ENCODE measurements at places on chromosomes 3 and 15. TPM values are rescaled to one million over a fixed set of nuclear protein-coding genes. Genes with fewer than 3 reads are reported as not detected.

HRH1 gene
- 22.4 TPM for total RNA-seq

CEP19 gene
- total RNA-seq, result 1.4 TPM

SPINK8 gene
- total RNA-seq, result not detected

GPR149 gene
- total RNA-seq, result not detected

PIGZ gene
- 2.7 TPM for total RNA-seq

UBXN7 gene
- 57.1 TPM for total RNA-seq

MANF gene
- total RNA-seq, result 78.9 TPM

GFM1 gene
- total RNA-seq, result 42.3 TPM

PIGX gene
- 16.7 TPM for total RNA-seq

ALDH1A2 gene
- total RNA-seq, result 10.0 TPM

DAPK2 gene
- 6.0 TPM for total RNA-seq

EPHB3 gene
- total RNA-seq, result 2.8 TPM

- DNase-seq, result no peak
Observed at GRCh38 chr15:92163641-92164040, 230.0 kb upstream of the ST8SIA2 start.

DNA sequence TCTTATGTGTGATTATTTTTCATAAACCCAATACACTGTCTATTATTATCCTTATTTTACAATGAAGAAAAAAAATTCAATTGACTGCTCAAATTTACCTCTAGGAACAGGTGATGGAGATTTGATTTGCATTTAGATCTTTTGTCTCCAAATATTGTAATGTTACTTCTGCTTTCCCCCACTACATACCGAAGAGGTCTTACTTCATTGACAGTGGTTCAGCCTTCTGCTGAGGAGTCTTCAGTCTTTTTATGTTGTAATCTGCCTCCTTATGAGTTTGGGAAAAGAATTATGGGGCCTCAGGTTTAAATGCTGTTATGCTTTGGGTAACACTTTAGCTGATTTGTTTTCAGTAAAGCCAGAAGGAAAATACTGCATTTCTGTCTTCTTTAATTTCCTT lies 199.5 kb downstream of the LPP start:
- no peak for DNase-seq

GRCh38 chr3:11610044-11610671 lies 33.6 kb downstream of the VGLL4 start:
- DNase-seq, result no peak

DNA sequence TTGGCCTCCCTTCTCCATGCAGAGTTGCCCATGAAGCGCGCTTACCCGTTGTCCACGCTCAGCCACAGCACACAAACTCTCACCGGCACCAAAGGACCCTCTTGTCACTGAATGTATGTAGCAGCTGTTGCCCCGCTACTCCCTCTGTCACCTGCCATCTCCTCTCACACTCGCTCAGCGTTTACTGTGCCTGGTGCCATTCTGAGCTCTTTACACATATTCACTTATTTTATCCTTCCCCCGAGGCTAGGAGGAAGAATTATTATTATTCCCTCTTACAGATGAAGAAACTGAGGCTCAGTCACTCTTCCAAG lies 41.7 kb upstream of the PRR23E start:
- DNase-seq, result no peak

- no peak for DNase-seq
Observed at GRCh38 chr15:82540984-82541431, 751 bp upstream of the RPS17 start.

- DNase-seq, result no peak
Observed at GRCh38 chr3:21747966-21748555, 2.9 kb downstream of the ZNF385D start.

DNA sequence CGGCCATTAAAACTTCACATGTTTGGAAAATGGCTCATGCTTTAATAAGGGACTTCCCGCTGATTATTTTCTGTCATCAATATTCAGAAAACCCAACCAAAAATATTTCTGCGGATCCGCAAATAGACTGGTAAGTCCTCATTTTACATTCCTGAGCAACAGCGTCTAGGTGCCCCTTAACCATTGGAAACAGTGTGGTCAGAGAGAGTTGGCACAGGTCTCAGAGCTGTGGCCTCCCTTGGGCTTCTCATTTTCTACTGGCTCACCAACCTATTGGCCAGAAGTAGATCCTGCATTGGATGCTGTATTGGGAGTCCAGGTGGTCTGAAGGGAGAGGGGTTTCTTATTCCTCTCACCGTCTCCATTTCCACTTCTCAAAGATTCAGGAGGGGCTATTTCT lies 348.1 kb upstream of the DCBLD2 start:
- no peak for DNase-seq

- no peak for DNase-seq
Observed at GRCh38 chr15:55820043-55820442, 77.1 kb upstream of the PRTG start.

- DNase-seq, result no peak
Observed at GRCh38 chr15:65209701-65210643, 1.3 kb downstream of the CILP start.

- DNase-seq, result peak; percentile 78
Observed at GRCh38 chr15:99450896-99451358, 114.9 kb upstream of the MEF2A start.

GRCh38 chr3:30777426-30778113 lies 116.9 kb downstream of the GADL1 start:
- DNase-seq, result no peak

DNA sequence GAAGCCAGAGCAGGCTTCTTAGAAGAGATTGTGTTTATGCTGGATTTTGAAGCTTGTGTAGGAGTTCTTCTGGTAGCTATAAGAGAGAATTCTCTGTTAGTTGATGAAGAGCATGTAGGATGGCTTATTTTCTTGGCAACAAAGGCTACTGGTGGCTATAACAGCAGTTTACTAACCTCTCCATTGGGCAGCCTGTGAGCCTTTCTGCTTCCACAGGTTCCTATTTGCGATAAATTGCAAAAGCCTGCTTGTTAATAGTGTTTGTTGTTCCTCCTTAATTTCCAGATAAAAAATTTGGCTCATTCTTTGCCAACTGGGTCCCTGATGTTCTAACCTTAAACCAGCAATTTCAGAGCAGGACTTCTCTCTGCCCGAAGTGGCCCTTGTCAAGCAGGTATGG lies 290.6 kb upstream of the TRIM42 start:
- no peak for DNase-seq

- no peak for DNase-seq
Observed at GRCh38 chr3:29789686-29790085, 508.8 kb downstream of the RBMS3 start.

DNA sequence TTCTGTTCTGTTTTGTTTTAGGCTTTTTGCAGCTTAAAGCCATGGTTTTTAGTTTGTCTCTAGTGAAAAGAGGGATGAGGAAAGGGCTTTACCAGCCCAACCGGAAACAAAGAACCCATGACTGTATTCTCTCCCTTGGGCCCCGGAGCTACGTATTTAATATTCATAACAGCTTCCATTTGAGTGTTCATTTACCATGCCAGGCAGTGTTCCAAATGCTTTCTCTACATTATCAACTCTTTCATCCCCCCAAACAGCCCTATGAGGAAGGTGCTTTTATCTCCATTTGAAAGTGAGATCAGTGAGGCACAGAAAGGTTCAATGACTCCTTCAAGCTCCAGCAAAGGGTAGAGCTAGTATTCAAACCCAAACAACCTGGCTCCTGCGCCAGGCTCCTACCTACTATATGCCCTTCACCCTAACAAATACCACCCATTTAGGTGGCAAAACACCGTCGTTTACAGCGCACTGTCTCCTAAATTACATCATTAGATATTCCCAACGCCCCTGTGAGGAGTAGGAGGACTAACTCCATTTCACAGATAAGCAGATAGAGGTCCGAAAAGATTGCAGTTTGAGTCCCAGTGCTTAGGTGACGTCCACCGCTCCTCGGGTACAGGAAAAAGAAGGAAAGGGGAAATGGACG lies 27.9 kb downstream of the GTPBP8 start:
- DNase-seq, result no peak

DNA sequence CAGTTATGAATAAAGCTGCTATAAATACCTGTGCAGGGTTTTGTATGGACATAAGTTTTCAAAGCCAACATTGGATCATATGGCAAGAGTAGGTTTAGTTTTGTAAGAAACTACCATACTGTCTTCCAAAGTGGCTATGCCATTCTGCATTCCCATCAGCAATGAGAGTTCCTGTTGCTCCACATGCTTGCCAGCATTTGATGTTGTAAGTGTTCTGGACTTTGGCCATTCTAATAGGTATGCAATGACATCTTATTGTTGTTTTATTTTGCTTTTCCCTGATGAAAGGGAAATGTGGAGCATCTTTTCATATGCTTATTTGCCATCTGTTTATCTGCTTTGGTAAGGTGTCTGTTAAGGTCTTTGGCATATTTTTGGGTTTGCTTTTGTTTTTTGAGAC lies 22.2 kb upstream of the BLM start:
- DNase-seq, result no peak

- DNase-seq, result no peak
Observed at GRCh38 chr3:125594581-125595011, 701 bp downstream of the OSBPL11 start.

DNA sequence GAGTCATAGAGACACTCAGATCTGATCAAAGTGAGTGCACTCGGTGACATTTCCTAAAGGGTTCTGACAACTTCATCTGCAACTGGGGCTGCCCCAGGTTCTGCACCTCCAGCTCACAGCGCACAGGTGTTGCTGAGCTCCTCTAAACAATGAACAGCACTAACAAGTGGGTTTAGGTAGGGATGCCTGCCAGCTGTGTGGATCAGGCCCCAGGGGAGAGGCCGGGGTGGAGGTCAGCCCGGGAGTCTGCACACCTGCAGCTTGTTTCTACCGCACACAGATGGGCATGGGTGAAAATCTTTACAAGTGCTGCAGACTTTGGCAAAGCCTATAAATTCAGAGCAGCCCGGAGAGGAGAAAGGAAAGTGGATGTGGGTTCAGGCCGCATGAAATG lies 355 bp downstream of the FBXW12 start:
- no peak for DNase-seq

DNA sequence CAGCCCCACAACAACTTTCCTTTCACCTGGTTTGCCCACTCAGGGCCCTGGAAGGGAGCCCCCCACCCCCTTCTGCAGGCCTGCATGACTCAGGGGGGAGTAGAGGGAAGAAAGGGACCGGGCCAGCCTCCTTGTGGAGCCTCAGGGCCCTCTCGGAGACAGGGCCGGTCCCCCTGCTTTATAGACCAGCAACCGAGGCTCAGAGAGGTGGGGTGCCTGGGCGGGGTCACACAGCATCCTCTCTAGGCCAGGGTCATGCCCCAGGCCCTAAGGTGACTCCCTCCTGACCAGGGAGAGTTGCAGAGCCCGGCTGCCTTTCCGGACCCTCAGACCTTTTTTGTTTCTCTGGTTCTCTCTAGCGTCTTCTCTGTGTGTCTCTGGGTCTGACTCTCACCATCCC lies 211.3 kb downstream of the TBC1D2B start:
- DNase-seq, result no peak

DNA sequence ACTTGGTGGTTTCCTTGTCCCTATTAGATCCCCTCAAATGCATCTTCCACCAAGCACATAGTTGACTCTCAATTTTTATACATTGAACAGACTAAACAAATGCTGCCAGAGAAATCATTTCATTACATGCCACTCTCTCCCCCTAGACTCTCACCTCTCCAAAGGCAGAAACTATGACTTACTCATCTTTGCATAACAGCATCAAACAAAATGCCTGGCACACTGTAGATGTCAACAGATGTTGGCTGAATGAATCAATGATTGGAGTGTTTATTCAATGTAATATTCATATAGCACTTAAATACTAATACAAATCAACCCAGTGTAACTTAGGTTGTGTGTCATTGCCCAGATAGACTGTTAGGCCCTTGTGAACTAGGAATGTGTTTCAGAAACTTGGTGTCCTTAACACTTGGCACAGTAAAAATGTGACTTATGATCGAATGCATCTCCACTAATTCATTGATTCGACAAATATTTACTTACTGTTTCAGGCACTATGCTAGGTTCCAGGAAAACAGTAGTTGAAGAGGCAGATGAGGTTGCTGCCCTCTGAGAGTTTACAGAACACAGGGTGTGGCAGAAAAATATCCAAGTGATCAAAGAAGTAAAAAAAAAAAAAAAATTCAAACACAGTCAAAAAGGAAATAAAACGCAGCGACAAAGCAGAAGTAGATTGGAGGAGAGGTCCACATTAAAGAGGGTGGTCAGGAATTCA lies 188.5 kb upstream of the LRRN1 start:
- DNase-seq, result no peak

GRCh38 chr15:53759411-53759931 lies at the start of gene WDR72:
TSS of gene WDR72 (minus strand) at chr15:53759663. CDS start at chr15:53733149, 26,514 bp downstream.
- no peak for DNase-seq

DNA sequence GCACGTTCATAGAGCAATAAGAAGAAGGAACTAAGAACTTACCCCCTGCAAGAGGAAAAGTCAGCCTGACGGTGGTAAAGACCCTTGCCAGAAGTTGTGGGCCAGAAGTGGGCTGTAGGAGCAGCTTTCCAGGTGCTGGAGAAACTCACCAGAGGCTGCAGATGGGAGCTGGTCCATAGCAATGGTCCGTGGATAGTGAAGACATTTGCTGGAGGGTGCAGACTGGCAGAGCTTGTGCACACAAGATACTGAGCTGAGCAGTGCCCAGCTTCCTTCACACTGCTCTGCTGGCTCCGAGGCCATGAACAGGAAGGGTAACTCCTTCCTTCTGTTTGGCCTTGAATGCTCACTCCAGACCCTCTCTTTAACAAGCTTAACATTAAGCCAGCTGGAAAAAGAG lies 149.8 kb upstream of the BNIP2 start:
- no peak for DNase-seq

- DNase-seq, result peak; percentile 67
Observed at GRCh38 chr3:97719156-97719821, 45.3 kb upstream of the ARL6 start.

DNA sequence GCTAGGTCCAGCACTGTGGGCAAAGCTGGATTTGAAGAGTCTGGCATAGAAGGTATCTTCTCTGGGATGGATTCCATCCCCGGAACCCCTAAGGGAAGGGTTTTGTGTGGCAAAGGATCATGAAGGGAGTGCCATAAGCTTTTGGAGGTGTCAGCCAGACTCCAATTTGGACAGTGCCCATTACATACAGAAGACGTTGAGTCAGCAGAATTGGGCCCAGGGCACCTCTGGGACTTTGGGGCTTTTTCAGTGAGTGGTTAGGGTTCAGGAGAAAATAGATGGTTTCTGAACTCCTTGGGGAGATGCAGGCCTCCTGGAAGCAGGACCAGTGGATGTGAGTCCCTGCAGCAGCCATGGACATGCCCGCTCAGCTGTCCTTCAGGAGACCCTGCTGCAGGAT lies 34.6 kb upstream of the XCR1 start:
- DNase-seq, result no peak

DNA sequence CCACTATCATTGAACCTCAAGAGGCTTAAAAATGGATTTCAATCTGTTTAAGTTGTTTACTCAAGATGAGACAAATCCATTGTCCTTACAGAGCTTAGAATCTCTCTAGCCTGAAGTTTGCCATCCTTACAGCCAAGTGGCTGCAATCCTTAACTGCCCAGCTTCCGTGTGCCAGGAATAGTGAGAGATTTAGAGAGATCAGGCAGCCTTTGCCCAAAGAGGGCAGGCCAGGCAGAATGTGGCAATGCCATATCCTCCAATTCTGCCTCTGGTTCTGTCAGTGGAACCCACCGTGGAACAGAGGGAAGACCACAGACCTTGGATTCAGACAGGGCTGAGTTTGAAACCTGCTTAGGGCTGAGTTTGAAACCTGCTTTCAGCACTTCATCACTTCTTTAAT lies 374.3 kb downstream of the VPS13C start:
- DNase-seq, result no peak

GRCh38 chr3:17023006-17023664 lies 138.4 kb downstream of the PLCL2 start:
- no peak for DNase-seq

GRCh38 chr15:92521624-92522008 lies 127.9 kb downstream of the ST8SIA2 start:
- peak; percentile 83 for DNase-seq

GRCh38 chr15:29873264-29873663 lies 51.0 kb upstream of the TJP1 start:
- no peak for DNase-seq
